ENCODE measurements at places on chromosomes 13 and 19.
A peak's percentile ranks its signal among the peaks of the same experiment; 100 is the strongest.

GRCh38 chr19:10290876-10291553 lies 1.3 kb downstream of the ICAM5 start:
- no peak for DNase-seq

- DNase-seq = no peak
Measured at GRCh38 chr13:113796964-113797676, 38.1 kb downstream of the TMEM255B start.

DNA sequence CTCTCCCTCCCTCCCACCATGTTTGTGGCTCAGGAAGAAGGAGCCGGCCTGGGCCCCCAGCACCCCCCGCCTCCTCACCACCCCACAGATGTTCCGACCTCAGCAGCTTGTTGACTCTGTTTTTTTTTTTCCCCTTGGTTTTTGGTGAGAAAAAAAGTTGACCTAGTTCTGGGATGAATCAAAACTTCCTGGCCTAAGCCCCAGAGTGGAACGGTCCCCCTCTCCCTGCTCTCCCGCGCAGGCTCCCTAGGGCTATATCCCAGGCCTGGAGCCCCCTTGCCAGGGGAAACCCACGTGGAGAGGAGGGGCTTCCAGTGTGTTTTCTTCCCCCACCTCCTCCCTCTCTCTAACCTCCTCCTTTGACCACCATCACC lies 4.0 kb downstream of the COL5A3 start:
- DNase-seq = no peak

GRCh38 chr13:60032851-60033250 lies 130.9 kb downstream of the DIAPH3 start:
- no peak for DNase-seq

DNA sequence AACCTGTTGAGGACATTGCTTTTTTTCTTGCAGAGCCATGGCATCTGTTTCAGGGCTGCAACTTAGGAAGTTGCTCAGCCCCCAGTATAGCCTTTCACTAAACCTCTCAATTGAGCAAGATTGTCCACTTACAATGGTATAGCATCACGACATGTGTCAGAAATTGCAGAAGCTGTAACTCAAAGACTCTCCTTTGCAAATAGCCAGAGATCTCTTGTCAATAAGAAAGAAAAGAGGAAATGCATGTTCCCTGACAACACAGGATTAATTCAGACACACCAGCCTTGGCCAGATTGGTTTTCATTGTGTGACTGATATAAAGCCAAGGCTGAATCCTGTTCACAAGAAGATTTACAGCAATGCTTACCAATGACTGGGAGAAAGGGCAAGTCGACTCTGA lies 38.7 kb upstream of the CYSLTR2 start:
- DNase-seq = no peak

DNA sequence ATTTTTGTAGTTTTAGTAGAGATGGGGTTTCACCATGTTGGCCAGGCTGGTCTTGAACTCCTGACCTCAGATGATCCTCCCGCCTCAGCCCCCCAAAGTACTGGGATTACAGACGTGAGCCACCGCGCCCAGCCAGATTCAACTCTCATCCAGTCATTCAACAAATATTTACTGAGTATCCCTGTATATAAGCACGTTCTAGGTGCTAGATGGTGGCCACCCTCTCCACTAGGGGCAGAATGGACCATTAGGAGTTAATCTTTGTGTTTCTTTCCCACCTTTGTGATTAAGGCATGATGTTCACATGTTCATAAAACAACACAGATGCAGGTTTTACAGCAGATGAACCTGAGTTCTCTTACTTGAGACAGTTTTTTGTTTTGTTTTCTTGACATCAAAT lies 7.3 kb downstream of the SHKBP1 start:
- no peak for DNase-seq

- DNase-seq = peak; percentile 47
Measured at GRCh38 chr19:47723581-47723940, 10.3 kb downstream of the EHD2 start.

GRCh38 chr13:94163535-94163934 lies 315.9 kb downstream of the DCT start:
- no peak for DNase-seq

- DNase-seq = no peak
Measured at GRCh38 chr19:46962030-46962570, 57.5 kb upstream of the NPAS1 start.

DNA sequence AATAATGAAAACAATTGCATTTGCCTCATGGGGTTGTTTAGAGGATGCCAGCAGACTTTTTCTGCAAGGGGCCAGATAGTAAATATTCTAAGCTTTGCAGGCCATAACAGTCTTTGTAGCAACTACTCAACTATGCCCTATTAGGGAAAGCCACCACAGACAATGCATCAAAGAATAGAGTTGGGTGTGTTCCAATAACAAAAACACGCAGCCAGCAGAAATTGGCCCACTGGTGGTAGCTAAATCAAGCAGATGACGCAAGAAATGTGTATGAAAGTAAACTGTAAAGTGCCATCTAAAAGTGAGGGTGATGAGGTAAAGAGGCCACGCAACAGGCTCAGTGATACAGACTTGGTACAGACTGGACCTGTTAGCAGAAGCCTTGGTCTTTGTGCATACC lies 75.2 kb upstream of the SIAH3 start:
- DNase-seq = no peak

DNA sequence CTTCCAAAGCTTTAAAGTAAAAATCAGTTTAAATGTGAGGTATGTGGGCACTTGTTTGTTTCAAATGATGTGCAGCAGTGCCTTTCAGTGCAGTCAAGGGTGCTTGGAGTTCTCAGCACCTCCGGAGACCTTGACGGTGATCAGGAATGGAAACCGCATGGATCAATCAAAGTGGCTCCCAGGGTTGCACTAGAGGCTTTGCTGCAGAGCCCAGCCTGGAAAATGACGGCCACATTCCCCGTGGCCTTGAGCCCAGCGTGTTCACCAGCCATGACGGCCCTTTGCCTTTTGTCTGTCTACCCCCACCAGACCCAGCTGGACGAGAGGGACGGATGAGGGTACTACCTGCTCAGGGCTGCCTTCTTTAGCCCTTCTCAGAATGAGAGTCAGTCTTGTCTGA lies 320.0 kb downstream of the TEX29 start:
- no peak for DNase-seq

Data from NCI-H446 treated with DMSO at 0.1 percent for 48 hours (cell line).